ENCODE measurements at places on chromosomes 13 and 19.

DNA sequence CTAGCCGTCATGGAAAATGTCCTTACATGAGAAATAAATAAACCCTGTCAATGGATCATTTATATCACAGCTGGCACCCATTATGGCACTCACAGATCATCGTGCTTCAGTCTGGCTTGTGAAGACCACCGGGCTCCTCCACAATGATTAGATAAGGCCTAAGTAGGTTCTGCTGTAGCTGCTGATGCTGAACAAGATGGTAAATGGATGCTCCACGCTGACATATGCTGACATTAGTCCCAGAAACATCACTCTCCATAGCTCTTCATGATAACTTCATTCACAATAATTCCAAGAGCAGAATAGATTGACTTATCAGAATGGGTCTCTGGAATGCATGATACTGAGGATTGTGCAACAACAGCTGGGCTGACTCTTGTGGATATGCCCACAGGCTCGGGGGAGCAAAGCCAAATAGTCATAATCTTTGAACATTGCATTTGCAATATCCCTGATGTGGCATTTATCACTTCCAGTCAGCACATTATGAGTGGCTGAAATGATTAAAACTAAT, 63.8 kb upstream of the RXFP2 start:
- DNase-seq: no peak

- DNase-seq: no peak
Observed at GRCh38 chr19:12932392-12933286, 872 bp downstream of the FARSA start.

DNA sequence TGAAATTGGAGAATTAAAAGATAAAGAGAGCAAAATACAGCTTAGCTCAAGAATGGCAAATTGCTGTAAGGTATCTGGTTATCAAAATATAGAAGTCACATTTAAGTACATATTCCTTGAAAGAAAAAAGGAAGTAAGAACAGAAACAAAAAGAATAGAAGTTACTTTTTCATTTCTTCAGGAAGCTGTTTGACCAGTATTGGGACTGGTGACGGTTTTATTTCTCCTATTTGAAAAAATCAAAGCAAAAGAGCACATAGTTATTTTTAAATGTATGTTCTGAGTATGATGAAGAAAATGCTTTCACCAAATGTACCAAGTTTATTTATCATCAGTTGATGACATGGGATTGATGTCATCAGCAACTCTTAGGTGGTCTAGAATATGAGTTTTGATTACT, 83.1 kb upstream of the OXGR1 start:
- DNase-seq: no peak

- no peak for DNase-seq
Observed at GRCh38 chr13:20157151-20157796, 3.6 kb downstream of the GJA3 start.

- no peak for DNase-seq
Observed at GRCh38 chr19:13972368-13973155, 20.3 kb downstream of the DCAF15 start.

DNA sequence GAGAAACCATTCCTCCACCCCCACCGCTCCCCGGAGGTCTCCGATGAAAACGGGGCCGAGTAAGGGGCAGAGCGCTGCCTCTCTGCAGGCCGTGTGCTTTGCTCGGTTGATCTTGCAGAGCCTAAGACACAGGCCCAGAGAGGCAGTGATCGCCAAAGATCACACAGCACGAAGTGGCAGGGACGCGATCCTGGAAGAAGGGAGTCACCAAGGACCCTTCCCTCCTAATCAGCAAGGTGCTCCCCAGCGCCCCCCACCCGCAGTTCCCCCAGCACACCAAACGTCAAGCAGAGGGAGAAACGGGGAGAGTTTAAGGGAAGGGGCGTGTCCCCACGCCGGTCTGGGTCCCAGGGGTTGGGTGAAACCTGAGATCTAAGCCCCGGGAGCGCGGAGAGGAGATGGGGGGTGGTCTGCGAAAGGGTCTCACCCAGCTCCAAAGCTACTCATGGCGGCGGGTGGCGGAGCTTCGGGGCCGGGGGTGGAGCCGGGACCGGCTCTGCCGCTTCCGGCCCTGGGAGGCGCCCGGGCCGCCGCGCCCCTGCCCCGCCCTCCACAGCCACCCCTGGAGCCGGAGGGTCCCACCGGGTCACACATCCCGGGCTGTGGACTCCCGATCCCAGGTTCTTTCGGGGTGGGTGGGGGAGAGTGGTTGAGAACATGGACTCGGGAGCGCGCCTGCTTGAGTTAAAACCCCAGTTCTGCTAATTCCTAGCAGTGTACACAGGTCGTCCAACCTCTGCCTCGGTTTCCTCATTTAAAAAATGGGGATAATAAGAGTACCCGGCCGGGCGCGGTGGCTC, at the start of gene EML2:
EML2 (minus strand) TSS at position 468 of the 800 bp plus-strand sequence; CDS start at position 447, 21 bp downstream.
- peak; percentile 51 for DNase-seq

GRCh38 chr13:26589226-26589625, 31.7 kb downstream of the WASF3 start:
- no peak for DNase-seq

DNA sequence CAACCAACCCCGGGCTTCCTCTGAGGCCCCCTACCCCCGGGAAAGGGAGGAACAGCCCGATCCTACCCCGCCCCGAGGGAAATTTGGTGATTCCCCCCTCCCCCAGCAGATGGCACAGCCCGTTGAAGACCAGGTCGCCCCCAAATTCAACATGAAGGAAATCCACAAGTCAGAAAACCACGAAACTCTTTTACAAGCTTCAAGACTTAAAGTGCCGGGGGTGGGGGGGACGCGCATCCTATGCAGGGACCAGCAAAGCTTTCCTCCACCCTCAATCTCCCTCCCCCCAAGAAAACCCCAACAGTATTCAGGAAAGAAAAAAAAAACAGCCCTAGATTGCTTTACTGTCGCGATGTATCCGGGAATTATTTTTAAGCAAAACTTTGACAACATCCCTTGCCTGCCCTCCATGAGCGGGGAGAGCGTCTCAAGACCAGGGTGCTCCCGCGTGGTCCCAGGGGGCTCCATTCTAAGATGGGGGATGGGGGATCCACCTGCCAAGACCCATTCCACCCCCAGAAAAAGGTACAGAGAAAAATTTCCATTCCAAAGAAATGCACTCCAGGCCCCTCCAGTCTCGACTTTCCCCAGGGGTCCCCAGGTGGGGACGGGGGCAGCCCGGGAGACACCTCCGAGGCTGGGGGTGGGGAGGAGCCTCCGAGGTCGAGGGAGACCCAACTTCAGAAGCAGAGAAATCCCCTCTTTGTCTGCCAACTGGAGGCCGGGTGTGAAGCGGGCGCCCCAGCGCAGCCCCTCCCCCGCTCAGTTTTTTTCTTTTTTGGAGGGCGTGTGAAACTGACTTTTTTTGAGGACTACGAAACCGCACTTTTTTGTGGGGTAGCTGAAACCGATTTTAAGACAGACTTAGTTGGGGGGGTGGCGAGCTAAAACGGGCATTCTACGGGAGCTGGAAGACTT, 1.5 kb downstream of the TCF3 start:
- DNase-seq: no peak

- DNase-seq: no peak
Observed at GRCh38 chr13:42780044-42780443, 1.3 kb upstream of the FAM216B start.

DNA sequence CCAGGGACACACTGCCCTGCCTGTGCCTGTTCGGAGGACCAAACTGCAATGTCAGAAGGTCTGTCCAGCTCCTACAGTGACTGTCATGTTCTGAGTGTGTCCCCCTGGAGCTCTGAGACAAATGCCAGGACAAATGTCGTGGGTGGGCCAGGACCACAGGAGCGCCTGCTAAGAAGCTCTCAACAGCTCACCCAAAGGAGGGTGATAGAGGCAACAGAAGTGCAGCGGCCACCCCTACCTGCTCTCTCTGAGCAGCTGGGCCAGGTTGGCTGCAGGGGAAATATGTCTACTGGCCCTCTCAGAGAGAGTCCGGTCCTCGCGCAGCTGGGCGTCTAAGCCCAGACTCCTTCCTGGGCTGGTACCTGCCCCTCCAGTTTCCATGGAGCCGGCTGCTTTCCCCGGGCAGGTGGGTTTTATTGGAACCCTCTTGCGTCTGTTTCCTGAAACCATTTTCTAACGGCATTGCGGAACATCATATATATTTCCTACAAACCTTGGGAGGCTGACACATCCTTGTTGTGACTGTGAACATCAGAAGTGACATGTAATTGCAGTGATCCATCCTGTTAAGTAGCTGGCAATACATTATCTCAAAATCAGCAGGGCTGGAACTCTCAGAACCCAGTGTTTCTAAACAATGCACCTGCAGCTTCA, 78.1 kb downstream of the CHST8 start:
- DNase-seq: no peak

Data from SJSA1 (cell line).